Stimulated activated CD4-positive, alpha-beta T cell treated with anti-CD3 and anti-CD28 coated beads, Interleukin-1b, Interleukin-23, amount 100 ng/mL, for 48 hours (primary cell): ENCODE measurements at places on chromosomes 11 and 22.
A peak's percentile ranks its signal among the peaks of the same experiment; 100 is the strongest.

DNA sequence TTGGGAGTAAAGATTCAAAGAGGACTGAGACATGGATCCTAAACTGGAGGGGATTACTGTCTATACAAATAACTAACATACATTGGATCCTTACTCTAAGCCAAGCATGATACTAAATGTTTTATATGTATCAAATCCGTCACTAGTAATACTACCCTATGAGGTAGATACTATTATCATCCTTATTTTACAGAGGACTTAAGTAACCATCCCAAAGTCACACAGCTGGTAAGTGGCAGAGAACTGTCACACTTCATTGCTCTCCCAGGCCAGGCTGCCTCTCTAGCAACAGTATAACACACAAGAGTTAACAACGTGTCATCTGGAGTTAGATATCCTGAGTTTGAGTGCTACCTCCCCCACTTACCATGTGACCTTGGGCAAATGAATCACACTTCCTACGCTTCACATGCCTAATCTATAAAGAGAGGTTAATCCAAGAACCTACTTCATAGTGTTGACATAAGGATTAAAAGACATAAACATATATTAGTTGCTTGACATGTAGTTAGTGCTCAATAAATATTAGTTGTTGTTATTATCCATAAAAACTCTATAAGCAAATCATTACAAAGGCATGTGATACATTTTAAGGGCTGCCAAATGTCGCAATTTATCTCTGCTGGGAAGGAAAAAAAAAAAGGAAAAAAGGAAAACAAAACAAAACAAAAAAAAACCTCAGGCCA lies 33.8 kb upstream of the SPON1 start:
- DNase-seq: no peak

GRCh38 chr22:31313366-31314147 lies 21.3 kb upstream of the PIK3IP1 start:
- peak; percentile 59 for DNase-seq

- no peak for DNase-seq
Measured at GRCh38 chr11:72347691-72348090, 86.6 kb downstream of the CLPB start.

DNA sequence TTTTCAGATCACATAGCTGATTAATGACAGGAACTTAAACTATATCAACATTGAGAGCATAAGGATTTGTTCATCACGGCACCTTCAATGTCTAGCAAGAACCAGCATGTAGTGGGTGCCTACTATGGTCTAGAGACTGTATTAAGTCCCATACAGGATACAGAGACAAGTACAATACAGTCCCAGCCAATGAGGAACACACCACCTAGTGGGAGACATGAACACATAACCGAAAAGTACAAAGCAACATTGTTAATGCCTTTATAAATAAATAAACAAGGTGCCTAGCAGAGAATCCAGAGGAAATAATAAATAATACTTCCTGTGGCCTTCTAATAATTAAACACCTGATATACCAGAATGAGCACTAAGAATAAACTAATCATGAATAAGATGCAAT lies 87.7 kb upstream of the OPCML start:
- DNase-seq: no peak

DNA sequence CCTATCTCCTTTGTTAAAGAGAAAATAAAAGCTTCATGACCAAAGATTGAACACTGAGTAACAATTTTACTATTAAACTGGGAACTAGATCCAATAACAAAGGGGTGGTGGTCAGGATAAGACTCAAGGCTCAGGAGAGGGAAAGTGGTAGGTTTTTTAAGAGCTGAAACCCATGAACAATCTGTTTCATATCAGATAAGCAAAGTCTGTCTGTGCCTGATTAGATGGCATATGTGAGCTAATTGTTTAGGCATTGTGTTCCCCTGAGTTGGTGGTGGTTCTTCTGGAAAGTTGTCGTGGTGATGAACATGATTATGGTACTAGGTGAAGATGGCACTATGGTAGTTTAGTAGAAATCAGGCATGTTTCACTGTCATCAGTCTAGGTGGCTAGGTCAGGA lies 24.4 kb downstream of the USP47 start:
- no peak for DNase-seq

GRCh38 chr22:20816559-20816958 lies 42.1 kb downstream of the PI4KA start:
- no peak for DNase-seq
